ENCODE measurements at places on chromosomes 3 and 15.

DNA sequence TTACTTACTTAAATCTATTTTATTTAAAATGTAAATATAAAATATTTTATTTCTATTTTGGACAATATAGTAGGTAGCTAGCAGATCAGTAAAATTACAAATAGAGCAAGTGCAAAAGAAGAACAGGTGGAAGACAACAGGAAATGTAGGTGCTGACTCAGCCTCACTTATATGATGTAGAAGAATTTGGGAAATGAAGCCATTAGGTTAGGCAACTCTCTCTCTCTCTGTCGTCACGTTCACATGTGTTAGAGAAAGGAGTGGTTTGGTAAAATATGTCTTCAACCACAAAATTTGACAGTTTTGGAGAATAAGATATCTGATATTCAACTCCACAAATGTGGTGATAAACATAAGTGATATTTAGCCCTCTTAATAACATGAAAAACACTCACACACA lies 532.5 kb upstream of the KCNMB2 start:
- no peak for DNase-seq

- DNase-seq, result no peak
These were observed 30.6 kb upstream of the FAM107A start for GRCh38 chr3:58607816-58608215.

DNA sequence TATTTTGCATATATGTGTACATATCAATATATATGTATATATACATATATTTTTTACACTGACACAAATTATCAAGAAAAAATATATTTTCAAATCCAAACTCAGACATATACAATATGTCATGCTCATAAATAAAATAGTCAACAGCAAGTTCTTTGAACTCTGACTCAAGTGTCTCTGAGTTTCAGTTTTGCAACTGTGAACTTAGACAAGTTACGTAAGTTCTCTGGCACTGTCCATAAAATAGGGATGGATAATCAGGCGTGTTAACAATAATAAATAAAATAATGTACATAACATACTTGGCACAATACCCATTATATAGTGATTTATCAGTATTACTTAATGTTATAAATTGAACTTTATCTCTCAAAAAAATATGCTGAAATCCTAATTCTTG lies 12.1 kb upstream of the XRN1 start:
- no peak for DNase-seq

GRCh38 chr15:70526221-70526973 lies 237.0 kb downstream of the UACA start:
- DNase-seq, result peak; percentile 69

- peak; percentile 75 for DNase-seq
These were observed 5.2 kb upstream of the CPLX3 start for GRCh38 chr15:74821091-74821789.

- DNase-seq, result no peak
These were observed 277.4 kb downstream of the ERC2 start for GRCh38 chr3:56190771-56191305.

- peak; percentile 63 for DNase-seq
These were observed 191.9 kb upstream of the TSC22D2 start for GRCh38 chr3:150216041-150216811.

GRCh38 chr3:5442106-5442785 lies 254.7 kb downstream of the EDEM1 start:
- DNase-seq, result no peak

- DNase-seq, result peak; percentile 73
These were observed 14.5 kb upstream of the SLC6A1 start for GRCh38 chr3:10977892-10978510.

DNA sequence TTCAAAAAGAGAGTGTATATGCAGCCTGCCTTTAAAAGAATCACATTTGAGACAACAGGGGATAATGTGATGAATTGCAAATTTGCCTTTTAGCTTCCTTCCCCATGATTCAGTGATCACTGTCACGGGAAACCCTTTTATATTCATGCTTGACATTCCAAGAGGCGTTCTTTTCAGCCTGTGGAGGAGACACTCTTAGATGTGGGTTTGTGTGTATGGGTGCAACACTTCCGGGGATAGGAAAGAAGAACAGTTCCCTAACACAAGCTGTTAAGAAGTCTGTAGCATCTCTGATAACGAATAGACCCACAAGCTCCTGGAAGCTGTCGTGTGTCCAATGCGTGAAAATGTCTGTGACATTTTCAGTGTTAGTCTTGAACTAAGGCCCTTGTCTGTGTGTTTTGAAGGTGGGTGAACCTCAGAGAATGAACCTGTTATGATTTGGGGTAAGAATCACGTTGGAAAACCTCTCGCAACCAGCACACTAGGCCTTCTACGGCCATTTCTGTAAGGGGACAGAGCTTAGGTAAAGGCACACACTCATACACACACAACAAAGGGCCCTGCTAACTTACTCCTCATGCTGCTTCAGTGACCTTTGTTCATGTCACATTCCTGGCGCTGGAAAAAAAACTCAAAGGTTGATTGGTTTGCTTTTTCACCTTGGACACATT lies 229.2 kb upstream of the ST8SIA2 start:
- DNase-seq, result no peak

GRCh38 chr3:11618904-11619303 lies 24.8 kb downstream of the VGLL4 start:
- DNase-seq, result peak; percentile 46

Data from retina (tissue), 1 donor.